ENCODE measurements at places on chromosomes 6 and 20.
A peak's percentile ranks its signal among the peaks of the same experiment; 100 is the strongest.

- DNase-seq: no peak
These were observed 26.8 kb downstream of the DACT2 start for GRCh38 chr6:168292826-168293225.

GRCh38 chr20:23889775-23890187 is 10.2 kb upstream of the CST5 start:
- DNase-seq: peak; percentile 43

DNA sequence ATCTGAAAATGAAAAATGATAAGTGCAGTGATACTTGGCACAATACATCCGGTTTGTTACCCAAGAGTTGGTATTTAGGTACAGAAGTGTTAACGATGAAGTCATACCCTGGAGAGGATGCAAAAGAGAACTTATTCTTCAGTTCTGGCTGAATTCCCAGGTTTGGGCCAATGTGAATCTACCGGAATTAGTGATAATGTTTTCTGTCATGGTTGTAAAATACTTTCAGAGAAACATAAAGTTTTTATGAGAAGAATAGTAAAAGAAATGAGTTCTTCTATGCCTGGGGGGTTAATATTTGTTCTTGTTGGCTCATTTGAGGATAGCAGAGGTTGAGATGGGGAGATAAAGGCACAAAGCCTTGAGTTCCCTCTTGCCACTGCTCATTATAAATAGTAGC is 509.9 kb upstream of the POU3F2 start:
- DNase-seq: no peak

DNA sequence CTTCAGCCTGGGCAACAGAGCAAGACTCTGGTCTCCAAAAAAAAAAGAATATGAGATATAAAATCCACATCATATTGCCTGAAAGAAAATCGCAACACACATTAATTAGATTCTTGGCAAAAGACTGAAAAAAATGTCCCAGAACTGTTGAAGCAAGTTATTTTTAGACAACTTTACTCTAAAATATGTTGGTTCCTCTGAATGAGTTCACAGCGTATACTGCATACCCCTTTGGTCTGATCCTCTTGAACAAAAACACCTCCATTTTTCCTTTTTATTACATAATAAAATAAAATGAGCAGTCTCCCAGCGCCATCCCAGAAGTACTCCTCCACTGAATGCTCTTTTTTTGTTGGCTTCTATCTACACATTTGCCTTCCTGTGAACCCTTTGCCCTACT is 126.0 kb upstream of the TMEM170B start:
- no peak for DNase-seq

DNA sequence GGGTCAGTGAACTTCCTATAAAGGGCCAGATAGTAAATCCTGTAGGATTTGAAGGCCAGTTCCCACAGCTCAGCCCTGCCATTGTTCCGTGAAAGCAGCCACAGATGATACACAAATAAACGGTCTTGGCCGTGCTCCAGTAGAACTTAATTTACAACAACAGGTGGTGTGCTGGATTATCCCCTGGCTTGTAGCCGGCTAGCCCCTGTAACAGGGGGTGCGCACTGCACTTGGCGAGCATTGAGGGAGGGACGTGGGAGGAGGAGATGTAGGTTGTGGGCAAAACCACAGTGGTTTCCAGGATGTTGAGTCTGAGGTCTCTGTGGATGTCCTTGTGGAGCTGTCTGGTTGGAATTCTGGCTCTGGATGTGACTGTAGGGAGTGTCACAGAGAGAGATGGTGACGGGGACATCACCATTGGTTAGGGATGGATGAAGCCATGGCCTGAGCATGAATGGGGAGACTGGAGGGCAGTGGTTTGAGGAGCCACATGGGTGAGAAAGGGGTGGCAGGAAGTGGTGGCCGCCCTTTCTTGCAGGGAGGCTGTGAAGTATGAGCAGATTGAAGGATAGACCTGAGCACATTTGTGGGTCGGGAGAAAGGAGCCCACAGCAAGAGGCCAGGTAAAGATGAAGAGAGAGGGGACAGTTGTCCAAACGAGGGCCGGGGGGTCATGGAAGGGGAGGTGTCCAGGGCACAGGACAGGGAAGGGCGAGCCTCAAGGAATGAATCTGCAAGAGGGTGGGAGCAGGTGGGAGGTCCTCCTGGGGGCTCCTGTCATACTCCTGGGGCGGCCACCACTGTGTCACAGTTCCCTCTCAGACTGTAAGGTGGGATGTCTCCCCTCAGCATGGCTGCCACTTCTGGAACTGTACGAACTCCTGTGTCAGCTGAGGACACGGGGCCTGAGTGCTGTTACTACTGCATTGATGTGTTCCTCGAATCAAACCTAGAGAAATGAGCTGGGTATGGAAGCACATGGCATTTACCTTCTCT is 53.6 kb downstream of the CDH26 start:
- DNase-seq: no peak

Measured in stimulated activated CD4-positive, alpha-beta T cell treated with anti-CD3 and anti-CD28 coated beads, Interleukin-12 subunit alpha, Interleukin-12 subunit beta, amount 100 ng/mL, for 4 hours (primary cell).